ENCODE measurements at places on chromosomes 2 and 18.

DNA sequence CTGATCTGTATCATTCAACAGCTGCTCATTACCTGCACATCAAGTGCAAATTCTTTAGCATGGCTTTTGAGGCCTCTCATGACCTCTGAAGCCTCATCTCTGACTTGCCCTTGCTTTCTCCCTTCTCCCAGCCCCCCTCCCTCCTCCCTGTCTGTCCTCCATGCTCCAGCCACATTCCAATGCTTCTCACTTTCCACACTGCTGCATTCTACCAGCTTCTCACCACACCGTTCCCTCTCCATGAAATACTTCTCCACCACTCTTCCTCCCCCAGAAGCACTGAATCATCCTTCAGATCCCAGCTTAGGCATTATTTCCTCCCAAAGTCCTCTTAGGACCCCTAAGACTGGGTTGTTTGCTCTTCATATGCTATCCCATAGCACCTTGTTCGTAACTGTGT, 26.9 kb downstream of the GCG start:
- DNase-seq: no peak

GRCh38 chr18:4017480-4017879, 437.6 kb downstream of the DLGAP1 start:
- DNase-seq: no peak

GRCh38 chr2:83959266-83959665, 499.8 kb downstream of the SUCLG1 start:
- DNase-seq: no peak

DNA sequence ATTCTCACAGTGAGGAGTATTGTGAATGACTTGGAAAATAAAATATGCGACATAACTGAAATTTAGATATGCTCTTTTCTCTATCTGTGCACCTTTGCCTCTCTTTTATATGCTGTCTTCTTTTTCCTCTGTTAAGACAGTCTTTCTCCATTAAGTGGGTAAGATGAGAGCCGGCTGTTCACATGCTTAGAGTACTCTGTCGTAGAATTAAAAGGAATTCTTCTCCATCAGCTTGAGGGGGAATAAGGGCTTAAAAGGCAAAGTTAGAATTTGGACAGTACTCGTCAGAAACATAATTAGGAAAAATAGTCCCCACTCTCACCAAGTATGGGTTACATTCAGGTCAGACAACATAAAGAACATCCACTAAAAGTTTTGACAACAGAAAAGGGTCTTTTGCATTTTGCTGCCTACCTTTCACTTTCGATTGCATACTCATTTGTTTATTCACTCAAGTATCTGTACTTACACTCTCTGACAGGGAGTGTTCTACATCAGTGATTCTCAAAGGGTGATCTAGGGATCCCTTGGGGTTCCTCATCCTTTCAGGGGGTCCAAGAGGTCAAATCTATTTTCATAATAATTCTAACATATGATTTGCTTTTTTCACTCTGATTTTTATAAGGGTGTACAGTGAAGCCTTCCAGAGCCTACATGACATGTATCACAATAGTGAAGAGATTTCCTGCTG, 48.0 kb downstream of the ARHGAP15 start:
- DNase-seq: no peak

GRCh38 chr18:55233857-55234256, 274.6 kb upstream of the CCDC68 start:
- DNase-seq: no peak

DNA sequence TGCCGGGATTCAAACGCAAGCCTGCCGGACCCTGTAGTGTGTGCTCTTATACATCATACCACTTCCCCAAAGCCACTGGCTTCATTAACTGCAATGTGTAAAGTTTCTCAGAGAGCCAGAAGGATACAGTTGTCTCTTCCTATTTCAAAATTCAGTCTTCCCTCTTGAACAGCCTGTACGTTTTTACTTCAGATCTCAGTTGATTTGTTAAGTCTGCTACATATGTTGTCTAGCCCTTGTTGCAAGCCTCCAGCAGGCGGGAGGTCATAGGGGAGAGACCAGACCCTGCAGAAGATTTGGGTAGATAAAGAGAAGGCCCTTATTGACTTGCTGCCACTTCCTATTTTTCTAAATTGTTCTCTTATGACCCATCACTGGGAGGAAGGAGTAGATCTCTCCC, 56.2 kb downstream of the ARHGEF33 start:
- DNase-seq: no peak
